Cortex of kidney (tissue), 1 donor: ENCODE measurements at places on chromosomes 16 and 17.

- DNase-seq, result no peak
These were observed 959 bp downstream of the SSH2 start for GRCh38 chr17:29929006-29929532.

DNA sequence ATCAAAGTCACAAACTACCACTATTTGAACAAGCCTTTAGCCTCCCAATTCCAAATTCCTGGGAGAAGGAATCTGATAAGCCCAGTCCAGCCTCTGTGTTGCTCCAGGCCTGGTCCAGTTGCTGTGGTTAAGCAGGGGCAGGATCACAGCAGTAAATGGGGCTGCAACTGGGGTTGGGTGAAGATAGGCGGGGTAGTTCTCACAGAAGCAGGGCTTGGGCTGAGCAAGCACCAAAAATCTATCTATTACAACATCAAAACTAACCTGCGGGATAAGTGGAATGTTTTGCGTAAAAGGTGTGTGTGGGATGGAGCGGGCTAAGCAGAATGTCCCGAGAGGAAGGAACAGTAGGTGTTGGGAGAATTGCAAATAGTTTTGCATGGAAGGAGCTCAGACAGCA is 23.0 kb upstream of the RNF135 start:
- DNase-seq, result no peak

GRCh38 chr17:78361225-78361701 is 1.4 kb upstream of the SOCS3 start:
- DNase-seq, result no peak

- DNase-seq, result no peak
These were observed 32.5 kb downstream of the PITPNM3 start for GRCh38 chr17:6523809-6524355.

DNA sequence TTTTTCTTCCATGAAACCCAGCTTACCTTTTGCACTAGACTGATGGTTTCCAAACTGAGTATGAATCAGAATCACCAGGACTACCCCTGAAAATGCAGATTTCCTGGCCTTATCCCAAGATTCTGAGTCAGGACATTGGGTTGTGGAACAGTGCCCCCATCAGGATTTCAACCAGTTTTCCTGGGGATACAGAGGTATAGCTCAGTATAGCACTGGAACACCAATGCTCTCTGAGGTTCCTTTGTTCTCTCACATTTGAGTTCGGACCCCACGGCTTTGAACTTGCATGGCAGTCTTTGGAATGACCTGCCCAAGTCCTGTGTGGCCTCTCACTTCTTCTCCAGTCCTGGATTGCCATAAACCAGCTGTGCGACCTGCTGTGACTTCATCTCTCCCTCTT is 12.8 kb upstream of the CCL8 start:
- DNase-seq, result no peak
